ENCODE measurements at places on chromosomes 3 and 15.
A peak's percentile ranks its signal among the peaks of the same experiment; 100 is the strongest.

DNA sequence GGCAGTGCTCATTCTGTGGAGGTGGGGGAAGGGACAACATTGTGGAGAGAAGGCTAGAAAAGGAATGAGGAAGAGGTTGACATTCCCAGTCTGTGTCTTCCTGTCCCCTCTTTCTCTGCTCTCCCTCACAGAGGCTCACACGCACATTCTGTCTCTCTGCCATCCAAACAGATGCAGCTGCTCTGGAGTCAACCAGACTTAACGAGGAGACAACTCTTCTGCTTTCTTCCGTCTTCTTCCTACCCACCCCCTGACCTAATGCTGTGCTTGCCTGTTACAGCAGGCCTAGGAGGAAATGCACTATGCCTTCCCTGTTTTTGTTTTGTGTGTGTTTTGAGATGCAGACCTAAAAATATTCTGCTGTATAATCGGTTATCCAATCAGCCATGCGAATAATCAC is 121.9 kb downstream of the CACNA1D start:
- no peak for DNase-seq

DNA sequence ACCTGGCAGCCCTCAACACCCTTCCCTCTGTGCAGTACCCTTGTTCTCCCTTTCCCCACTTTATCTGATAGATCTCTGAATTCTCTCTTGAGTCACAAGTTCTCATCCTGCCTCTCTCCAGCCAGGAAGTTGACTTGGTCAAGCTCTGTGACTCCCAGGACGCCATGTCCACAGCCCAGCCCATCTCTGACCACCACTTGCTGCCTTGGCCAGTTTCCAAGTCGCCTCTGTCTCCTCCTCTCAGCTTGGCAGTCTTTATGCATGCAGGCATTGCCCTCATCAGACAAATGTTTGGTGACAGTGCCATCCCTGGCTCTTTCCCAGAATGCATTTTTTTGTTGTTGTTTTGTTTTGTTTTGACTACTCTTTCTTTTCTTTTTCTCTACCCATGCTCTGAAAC is 25.7 kb downstream of the ZNF35 start:
- no peak for DNase-seq

DNA sequence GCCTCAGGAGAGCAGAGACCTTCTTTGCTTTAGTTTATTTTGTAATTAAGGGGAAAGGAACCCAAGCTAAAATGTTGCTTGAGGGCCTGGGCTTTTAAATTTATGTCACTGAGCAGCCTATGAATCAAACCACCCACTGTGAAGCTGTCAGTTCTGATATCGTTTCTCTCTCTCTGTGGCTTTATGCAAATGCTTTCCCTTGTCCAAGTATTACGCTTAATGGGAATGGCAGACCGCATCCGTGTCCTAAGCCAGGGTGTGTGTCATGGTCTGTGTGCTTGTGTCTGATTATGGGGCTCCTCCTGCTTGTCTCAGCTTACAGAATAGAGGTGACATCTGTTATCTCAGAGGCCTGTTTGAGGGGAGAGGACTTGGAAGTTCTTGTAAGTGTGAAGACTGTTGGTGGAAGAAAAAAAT is 82.4 kb downstream of the EBLN2 start:
- peak; percentile 29 for DNase-seq

- DNase-seq: no peak
Measured at GRCh38 chr3:138942271-138942670, 4.7 kb downstream of the FOXL2 start.

GRCh38 chr15:93451265-93451664 is 362.3 kb upstream of the RGMA start:
- DNase-seq: no peak

GRCh38 chr3:184566441-184567414 is 5.1 kb downstream of the EPHB3 start:
- no peak for DNase-seq

DNA sequence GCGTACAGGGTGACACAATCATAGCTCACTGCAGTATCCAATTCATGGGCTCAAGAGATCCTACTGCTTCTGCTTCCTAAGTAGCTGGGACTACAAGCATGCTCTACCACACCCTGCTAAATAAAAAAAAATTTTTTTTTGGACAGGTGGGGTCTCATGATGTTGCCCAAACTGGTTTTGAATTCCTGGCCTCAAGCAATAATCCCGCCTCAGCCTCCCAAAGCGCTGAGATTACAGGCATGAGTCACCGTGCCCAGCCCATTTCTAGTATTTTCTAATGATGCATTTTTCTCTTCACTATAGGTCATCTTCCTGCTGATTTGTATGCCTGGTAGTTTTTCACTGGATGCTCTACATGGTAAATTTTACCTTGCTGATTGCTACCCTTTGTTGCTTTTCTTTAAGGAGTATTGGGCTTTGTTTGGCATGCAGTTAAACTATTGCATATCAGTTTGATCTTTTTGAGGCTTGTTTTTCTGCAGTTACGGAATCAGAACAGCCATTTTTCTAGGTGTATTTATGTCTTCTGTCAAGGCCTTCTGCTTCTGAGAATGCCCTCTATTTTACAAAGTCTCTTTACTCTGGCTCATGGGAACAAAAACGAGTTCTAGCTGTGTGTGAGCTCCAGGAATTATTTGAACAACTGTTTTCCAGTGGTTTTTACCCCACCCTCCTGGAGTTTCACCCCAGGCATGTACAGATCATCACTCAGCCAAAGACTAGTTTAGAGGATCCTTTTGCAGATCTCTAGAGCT is 14.2 kb upstream of the NPTN start:
- no peak for DNase-seq

GRCh38 chr3:184177331-184177731 is 2.7 kb downstream of the AP2M1 start:
- no peak for DNase-seq

- DNase-seq: no peak
Measured at GRCh38 chr15:39432912-39433348, 147.9 kb upstream of the THBS1 start.

DNA sequence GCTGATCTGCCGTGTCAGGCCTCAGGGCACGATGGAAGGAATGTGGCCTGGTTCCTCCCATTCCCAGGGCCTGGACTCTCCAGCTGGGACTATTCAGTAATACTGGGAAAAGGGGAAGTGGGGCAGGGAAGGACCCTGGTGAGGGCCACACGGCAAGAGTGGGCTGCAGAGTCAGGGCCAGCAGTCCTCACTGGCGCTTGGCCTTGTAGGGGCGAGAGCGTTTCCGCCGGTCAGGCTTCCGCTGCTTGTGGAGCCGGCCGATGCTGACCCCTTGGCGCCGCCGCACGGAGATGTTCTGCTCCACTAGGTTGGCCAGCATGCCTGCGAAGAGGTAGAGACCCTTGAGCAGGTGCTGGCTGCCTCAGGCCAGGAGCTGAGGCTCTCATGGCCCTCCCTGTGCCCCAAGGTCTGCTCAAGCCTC is 42.8 kb downstream of the SEMA3G start:
- DNase-seq: no peak

DNA sequence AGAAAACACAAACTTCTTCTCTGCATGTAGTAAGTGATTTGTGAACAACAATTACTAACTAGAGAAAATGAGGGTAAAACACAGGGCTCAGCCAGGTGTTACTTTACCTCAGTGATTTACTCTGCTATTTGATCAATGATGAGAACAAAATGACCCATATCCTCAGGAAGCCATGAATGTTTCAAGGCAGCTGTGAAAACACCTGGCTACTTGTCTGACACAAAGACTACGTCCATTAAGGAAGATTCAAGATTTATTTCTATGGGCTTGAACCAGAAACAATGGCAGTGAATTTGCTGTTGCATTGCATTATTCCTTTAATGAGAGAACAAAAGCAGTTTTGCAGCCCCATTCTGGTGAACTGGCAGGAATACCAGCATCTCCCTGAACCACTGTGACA is 374.6 kb upstream of the ARL6 start:
- no peak for DNase-seq

DNA sequence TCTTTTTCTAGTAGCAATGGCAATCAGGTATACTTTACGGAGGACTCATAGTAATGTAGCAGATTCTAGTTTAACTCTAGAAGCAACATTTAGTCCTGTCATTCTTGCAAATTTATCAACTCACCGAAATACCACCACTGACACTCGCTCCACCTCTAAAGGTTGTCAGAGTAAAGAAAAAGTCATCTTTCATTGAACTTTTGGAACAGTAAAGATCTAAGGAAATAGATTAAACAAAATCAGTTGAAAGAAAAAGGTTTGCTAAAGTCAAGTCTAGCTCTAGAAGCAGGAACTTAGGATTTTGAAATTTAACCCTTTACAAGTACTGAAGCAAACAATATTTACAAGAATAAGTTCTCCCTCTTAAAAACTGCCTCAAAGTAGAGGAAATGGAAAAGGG is 8.7 kb downstream of the ATP8B4 start:
- no peak for DNase-seq

- no peak for DNase-seq
Measured at GRCh38 chr3:16300307-16300706, 35.3 kb downstream of the OXNAD1 start.

DNA sequence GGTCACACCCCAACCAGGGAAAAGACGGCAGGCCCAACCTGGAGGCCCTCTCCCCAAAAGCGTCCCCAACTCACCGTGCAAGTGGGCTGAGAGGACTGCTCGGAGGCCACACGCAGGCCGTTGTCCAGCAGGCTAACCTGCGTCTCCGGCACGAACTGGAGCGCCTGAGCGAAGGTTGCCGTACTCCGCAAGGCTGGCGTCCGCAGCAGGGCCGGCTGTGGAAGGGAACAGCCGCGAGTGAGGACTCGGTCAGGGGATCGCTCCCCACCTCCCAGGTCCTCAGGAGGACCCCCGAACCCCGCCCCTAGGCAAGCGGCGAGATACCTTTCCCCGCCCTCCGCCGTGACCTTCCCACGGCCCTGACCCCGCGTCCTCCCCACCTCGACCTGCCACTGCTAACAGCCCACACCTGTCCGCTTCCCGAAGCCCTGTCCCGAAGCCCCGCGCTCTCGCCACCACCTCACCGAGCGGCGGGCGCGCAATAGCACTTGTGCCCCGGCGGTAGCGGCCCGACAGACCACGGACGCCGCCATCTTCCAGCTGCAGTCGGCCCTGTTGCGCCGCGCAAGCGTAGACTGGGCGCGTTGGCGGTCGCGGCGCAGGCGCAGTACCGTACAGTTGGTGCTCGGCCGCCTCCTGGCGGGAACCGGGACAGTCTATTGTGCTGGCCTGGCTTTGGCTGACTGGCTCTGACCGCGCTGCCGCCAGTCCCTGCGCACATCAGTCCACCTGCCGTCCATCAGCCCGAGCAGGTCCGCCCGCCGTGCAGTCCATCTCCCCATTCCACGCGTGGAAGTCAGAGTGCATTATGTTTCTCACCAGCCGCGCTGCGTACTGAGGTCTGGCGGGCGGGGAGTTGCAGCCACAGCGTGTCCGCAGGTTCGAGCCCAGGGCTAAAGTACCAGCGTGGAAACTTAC is at the start of gene UQCRC1:
TSS of gene UQCRC1 (minus strand) at position 559 of the 918 bp plus-strand sequence. CDS start at position 533, 26 bp downstream.
- peak; percentile 74 for DNase-seq

DNA sequence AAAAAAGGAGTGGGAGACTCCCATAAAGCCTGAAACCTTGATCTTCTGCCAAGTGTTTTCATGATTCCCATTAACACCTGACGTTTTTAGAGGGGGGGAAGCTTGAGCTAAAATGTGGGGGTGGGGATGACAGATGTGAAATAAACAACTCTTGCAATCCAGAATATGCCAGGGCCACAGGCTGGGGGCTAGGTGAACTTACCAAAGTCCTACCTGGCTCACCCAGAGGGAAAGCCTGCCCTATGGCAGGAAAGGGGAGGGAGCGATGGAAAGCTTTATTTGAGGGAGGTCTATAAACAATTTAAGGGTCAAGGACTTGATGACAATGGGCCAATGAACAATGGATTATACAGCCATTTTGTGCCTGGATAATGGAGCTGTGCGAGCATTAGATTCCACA is 108.3 kb downstream of the LRIG1 start:
- DNase-seq: no peak

DNA sequence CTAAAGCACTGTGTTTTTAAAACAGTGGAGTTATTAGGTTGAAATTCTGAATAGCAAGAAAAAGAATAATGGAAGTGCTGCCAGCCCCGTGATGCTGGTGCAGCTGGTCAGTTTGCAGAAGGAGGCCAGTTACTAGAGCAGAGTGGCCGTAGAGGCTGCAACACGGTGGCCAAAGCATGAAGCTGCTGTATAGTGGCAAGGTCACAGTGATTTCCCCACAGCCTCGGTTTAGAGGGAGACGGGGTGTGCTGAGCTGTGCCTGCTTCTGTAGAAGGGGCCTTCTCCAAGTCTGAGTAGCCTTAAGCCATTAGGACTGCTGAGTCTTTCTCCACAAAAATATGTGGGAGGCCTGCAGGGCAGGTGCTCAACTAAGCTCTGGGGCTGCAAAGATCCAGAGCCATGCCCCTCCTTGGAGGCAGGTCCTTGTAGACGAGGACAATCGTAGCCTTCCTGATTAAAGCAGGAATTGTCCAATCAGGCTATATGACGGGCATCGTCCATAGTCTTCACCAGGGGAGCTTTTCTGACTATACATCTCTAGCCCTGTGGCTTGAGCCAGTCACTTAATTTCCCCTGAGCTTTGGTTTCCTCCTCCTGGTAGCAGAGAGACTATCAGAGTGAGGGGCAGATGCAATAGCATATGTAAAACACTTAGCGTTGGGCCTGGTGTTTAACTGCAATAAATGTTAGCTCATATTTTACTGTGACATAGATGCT is 151.6 kb downstream of the PGPEP1L start:
- DNase-seq: no peak

GRCh38 chr3:150286390-150287147 is 121.5 kb upstream of the TSC22D2 start:
- peak; percentile 19 for DNase-seq

DNA sequence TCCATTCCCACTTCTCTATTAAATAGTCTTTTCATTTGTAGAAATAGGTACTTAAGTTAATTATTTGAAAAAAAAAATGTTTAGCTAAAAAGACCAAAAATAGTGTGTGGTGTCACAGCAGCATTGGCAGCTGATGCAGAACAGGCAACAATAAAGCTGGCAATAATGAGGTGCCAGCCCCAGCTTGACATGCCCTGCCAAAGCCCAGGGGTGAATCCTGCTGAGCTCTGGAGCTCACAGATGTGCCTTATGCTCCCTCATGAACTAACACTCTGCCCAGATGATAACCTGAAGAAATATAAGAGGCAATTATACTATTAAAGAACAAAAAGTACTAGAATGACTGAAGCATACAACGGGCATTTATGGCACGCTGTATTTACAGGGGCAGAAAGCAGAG is 63.8 kb downstream of the IGSF11 start:
- DNase-seq: no peak

DNA sequence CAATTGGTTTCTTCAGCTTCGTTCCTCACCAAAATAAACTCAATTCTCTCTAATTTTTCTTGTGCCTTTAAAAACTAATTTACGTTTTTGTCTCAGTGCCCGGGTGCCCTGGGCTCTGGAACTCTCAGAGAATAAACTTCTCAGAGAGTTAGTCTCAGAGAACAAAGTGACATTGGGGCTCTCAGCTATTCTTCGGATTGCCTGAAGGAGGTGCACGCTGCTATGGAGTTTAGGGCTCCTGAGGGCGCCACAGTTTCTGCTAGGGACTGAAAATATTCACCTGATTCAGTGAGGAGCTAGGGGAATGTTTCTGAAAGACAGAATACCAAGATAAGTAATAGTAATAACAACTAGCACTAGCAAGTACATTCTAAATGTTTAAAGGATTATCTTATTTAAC is 22.7 kb downstream of the ZIC4 start:
- DNase-seq: no peak
